AG10803 (cell line): ENCODE measurements at places on chromosomes 4 and X.

- DNase-seq, result no peak
These were observed 480.0 kb downstream of the NLGN4X start for GRCh38 chrX:5748586-5749150.

- no peak for DNase-seq
These were observed 104.4 kb upstream of the CBR4 start for GRCh38 chr4:169114341-169114974.

- DNase-seq, result no peak
These were observed 26.4 kb downstream of the DHRSX start for GRCh38 chrX:2474280-2474962.

- peak; percentile 54 for DNase-seq
These were observed 101.5 kb downstream of the PDGFC start for GRCh38 chr4:156870131-156870530.

DNA sequence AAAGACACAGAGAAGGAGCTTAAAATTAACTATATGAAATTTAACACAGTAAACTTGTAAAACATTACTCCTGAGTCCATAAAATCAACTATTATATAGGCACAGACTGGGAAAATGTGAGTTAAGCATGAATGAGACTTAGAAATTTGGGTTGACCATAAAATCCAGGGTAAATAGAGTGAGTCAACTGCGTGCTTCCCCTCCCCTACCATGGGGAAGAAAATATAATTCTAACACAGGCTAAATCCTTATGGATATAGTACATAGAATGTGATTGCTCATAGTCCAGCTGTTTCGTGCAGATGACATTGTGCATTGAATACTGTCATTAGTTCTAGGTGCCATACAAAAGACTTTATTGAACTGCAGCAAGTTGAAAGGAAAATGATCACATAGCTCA, 42.2 kb downstream of the KLHL5 start:
- no peak for DNase-seq

- DNase-seq, result no peak
These were observed 73.6 kb downstream of the GABRB1 start for GRCh38 chr4:47104986-47105385.

GRCh38 chr4:19693936-19694570, 557.7 kb upstream of the SLIT2 start:
- peak; percentile 10 for DNase-seq

- DNase-seq, result no peak
These were observed 21.2 kb upstream of the HGFAC start for GRCh38 chr4:3420606-3420955.

DNA sequence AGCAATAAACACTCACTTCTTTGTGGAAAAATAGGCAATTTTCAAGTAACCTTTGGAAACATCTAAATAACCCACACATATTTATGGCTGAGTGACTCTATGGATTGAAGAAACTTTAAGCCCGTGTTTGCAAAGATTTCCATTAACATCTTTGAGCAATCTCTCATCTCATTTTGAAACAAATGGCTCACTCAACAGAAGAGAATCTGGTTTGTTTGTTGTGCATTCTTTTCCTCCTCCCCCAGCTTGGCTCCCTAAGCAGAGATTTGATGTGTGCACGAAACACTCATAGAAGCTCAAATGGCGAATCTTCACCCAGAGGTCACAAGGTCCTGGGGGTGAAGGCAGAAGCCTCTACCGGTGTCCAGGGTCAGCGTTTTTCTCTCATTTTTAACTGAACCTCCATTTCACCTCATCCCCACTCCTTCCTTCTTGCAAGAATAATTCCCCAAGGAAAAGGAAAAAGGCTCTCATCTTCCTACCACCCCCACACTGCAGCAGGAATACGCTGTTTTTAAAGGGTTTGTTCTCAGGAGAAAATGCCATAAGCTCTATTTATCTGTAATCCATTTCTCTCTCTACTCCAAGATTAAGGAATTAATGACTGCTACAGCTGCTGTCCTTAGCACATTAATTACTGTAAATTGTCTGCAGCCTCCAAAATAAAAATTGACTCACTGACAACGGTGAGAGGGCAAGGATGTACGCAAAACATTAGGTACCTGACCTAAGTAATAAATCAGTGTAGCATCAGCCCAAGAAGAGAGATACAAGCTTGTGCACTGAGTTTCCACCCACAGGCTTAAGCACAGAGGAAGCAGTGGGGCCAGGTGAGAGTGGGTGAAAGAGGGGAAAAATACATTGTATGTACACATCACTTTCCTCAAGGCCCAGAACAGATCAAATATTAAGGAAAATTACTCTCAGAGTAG, 307.6 kb upstream of the NOCT start:
- no peak for DNase-seq

GRCh38 chr4:7183780-7184460, 8.4 kb upstream of the SORCS2 start:
- DNase-seq, result no peak

DNA sequence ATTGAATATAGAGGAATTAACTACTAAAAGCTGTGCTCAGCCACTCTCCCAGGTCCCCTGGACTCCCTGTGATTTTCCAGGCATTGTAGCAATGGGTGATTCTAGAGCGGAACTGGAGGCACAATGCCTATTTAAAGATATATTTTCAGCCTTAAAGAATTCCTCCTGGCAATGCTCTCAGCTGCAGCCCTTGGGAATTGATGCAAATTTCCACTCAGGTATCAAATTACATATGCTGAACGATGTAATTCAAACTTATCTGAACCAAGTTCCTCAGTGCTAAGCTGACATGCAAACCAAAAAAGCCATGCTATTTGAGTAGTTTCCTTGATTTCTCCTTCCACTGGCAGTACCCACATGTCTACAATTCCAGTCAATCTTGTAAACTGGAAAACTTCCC, 86.3 kb upstream of the GABRA3 start:
- DNase-seq, result no peak

DNA sequence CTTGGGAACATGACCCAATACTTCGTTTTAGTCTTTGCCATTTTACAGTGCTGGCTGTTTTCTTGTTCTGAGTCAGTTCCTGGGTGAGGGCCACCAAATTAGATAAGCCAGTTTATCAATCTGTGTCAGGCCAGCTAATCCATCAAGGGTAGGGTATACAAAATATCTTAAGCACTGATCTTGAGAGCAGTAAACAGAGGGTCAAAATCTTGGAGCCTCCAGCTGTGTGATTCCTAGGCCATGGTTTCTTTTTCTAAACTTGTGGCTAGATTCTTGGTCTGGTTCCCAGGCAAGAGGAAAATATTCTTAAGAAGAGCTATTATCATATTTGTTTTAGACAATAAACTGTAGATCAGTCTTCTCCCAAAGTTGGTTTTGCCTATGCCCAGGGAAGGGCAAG, 1396.6 kb upstream of the PABPC4L start:
- DNase-seq, result no peak

- peak; percentile 29 for DNase-seq
These were observed 14.5 kb downstream of the HMGB2 start for GRCh38 chr4:173319696-173320095.

- no peak for DNase-seq
These were observed 52.8 kb upstream of the TEX13A start for GRCh38 chrX:105273326-105273725.

DNA sequence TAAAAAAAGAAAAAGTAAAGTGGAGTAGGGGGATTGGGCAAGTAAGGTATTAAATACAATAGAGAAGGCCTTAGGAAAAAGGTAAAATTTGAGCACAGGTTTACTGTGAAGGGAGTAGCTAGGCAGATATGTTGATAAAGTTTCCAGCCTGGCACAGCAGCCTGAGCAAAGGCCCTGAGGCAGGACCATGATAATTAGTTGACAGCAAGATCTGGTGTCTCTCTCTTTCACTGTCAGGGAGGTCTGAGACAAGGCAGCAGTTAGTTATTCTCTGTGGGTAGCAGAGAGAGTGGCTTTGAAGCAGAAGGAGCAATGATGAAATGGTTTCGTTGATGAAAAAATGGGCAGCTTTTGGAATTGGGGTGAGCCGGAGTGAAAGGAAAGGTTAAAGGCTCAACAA, 119.5 kb downstream of the KDR start:
- no peak for DNase-seq

DNA sequence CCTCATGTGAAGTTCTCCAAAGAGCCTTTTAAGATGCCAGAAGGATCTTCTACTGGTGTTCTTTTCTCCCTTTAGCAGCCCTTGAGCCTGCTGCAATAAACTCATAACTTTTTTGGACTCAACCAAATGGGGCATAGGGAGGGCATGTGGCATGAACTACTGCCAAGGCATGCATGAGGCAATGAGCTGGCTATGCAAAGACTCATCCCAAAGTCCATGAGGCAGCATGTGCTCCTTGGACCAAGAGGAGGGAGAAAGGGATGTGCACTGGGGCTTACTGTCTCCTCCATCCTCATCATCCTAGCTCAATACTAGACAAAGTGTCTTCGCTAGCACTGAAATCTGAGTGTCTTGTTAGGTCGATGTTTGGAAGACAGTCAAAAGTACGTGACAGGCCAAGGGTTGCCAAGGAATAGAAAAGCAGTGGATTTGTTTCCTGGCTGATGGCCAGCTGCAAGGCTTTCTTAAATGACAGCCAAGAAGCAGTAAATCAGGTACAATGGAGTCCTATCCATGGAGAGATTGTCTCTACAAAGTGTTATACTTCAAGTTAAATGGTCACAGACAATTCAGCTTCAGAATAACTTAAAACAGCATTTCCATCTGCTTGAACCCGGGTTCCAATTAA, 44.5 kb upstream of the ATXN3L start:
- DNase-seq, result peak; percentile 55

GRCh38 chr4:82266345-82266744, 107.4 kb downstream of the HNRNPD start:
- no peak for DNase-seq
